ENCODE measurements at places on chromosomes 2 and 18.

- peak; percentile 65 for DNase-seq
These were observed 2.9 kb upstream of the EPB41L3 start for GRCh38 chr18:5546660-5547059.

DNA sequence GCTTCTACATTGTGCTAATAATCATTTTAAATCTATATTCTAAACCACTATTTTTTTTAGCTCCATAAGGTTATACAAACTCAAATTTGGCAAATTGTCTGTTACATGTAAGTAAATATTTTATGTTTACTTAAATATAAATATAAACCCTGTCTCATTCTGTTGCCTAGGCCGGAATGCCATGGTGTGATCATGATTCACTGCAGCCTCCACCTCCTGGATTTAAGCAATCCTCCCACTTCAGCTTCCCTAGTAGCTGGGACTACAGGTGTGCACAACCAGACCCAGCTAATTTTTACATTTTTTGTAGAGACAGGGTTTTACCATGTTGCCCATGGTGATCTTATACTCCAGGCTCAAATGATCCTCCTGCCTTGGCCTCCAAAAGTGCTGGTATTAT, 124.7 kb downstream of the MEIS1 start:
- no peak for DNase-seq

- DNase-seq = no peak
These were observed 443.9 kb downstream of the PID1 start for GRCh38 chr2:228827056-228827700.

DNA sequence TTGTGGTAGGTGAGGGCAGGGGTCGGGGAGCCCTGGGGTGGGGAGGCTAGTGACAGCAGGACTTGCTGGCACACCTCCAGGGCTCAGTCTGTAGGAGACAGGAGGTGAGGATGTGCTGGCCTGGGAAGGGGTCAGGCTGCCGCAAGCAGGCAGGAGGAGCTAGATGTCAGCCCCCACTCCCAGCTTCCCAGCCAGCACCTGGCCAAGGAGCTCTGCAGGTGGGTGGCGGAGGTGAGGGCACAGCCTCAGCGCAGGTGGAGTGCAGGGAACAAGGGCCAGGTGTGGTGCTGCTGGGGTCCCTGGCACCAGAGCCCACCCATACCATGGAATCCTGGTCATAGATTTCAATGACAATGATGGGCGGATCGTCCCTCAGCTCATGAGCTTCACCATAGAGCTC, 2.9 kb downstream of the OTOF start:
- no peak for DNase-seq

DNA sequence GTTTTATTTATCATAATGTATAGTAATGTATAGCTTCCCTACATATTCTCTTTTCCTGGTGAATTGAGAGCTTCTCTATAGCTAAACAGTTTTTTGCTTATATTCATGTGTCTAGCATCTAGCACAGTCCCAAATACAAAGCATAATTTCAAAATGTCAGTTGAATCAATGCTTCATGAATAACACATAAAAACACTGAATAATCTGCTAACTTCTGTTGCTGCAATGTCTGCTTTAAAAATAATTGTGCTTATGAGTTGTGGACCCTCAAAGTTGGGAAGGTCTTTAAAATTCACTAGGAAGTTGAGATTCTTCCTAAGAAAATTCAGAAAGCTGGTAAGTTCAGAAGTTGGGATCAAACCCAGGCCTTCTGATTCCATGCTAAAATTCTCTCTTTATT, 600.9 kb upstream of the FAM98A start:
- no peak for DNase-seq

- peak; percentile 64 for DNase-seq
These were observed 131.9 kb downstream of the MEIS1 start for GRCh38 chr2:66566726-66567399.

- no peak for DNase-seq
These were observed 308.9 kb downstream of the RND3 start for GRCh38 chr2:150178591-150178990.

DNA sequence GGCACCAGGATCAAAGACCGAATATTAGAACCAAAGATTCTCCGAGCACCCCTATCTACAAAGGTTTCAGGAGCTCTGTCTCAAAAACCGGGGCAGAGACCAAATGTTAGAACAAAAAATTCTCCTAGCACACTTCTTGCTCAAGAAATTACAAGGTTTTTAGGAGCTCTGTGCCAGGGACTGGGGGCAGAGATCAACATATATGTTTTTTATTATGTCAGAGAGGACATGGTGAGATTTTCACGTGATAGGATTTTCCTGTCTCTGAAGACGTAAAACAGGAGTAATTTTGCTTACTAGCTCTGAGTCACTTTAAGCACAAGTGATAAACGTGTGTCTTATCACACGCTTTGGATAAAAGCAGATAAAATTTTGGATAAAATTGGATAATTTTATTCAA, 34.8 kb upstream of the ODC1 start:
- DNase-seq = no peak

DNA sequence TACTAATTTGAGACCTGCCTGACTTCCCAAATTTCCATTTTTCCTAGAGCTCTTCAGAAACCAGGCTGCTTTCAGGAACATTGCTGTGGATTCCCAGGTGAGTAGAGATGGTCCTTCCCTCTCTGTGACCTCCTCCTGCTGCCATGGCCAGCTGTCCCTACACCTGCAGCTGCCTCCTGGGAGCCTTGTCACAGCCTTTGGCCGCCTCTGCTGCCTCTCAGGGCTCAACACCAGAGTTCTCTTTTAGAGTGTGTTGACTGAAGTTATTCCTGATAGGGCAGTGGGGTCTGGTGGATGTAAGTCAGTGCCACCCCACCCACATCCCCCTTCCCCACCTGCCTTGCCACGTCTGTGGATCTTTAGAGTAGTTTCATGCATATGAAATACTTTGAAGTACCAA, 22.9 kb downstream of the SPATS2L start:
- DNase-seq = no peak

DNA sequence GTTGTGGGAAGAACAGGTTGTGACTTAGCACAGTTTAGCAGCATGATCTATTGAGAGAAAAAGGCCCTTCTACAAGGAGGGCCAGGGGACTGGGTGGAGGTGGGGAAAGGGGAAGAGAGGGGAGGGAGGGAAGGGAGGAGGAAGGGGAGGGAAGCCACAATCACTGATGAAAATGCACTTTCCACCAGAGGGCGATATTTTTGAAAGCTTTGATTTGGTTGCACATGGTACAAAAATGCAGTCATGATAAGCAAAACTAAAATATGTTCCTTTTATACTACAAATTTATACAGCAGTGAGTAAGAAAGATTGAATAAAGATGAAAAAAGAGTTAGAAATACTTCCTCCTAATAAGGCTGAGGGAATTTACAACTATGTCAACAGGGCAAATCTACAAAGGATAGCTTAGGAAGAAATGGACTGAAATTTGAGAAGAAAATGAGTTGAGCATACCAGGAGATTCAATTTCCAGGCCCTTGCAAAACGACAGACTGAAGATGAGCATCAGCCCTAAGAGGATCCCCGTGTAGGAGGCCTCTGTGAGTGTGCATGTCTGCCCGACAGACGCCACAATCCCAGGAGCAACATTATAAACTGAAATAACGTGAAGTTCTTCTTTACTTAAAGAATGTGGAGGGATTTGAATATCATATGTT, 17.2 kb downstream of the SH3YL1 start:
- peak; percentile 56 for DNase-seq

- no peak for DNase-seq
These were observed 12.2 kb downstream of the BIN1 start for GRCh38 chr2:127094509-127095366.

GRCh38 chr18:54169431-54170403, 54.8 kb downstream of the MBD2 start:
- no peak for DNase-seq

DNA sequence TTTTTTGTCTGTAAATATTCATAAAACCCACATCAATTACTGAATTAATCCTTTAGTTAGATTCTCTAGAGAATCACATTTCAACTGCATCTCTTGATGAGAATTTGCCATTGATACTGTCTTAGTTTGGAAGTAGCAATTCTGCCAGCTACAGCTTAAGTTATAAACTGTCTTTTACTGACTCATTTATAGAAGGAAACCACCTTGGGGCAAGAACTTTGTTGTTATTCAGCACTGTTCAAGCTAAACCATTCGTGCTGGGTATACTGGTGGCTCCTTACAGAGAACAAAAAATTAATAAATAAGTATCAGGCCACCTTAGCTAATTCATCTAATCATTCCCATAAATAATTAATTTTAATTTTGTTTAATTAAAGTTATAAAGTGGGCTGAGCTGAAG, 1082.6 kb upstream of the CELF4 start:
- no peak for DNase-seq

- DNase-seq = no peak
These were observed 6.7 kb upstream of the QPCT start for GRCh38 chr2:37337620-37338280.

GRCh38 chr2:38778687-38779082, 675 bp downstream of the GEMIN6 start:
- no peak for DNase-seq

- DNase-seq = no peak
These were observed 25.3 kb downstream of the FSHR start for GRCh38 chr2:49129034-49129433.

- peak; percentile 72 for DNase-seq
These were observed 54.8 kb upstream of the CCDC178 start for GRCh38 chr18:33495278-33495677.

DNA sequence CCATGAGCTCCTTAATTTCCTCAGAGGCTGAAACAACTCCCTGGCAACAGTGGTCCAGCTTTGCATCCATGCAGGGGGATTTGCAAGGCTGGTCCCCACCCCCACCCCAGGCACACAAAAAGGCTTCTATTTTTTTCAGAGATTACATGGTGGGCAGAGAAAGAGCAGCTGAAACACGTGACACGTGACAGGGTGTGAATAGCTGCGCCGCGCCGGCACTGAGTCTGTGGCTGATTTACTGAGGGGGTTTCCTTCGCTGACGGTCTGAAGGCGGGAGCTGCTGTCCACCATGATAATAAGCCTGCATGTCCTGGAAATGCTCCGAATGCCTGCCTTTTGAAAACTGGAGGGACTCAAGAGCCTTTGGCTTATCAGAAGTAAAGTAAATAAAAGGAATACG, 50.7 kb upstream of the APCDD1 start:
- DNase-seq = peak; percentile 24

GRCh38 chr2:21395366-21395765, 271.6 kb downstream of the TDRD15 start:
- DNase-seq = peak; percentile 12

- no peak for DNase-seq
These were observed 324.9 kb downstream of the CCDC85A start for GRCh38 chr2:56508662-56509061.

Measured in SK-N-DZ (cell line).